ENCODE measurements at places on chromosomes 11 and 22. TPM values are rescaled to one million over a fixed set of nuclear protein-coding genes. Genes with fewer than 3 reads are reported as not detected.

The PRG2 gene
- total RNA-seq, result not detected

The PDGFB gene
- 9.6 TPM for total RNA-seq

DNA sequence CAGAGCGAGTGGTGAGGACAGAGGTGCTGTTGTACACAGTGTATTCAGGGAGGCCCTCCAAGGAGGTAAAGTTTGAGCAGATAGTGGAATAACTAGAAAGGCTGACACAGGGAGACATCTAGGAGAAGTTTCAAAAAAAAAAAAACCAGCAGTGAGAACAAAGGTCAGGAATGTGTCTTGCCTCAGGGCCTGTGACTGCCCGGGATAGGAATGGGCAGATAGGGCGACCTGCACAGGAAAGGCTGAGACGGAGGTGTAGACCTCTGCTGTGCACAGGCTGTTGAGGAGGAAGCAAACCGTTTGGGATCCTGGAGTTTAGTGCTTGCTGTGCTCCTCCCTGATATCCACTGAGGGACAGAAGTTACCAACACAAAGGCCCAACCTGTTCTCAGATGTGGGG lies 406.5 kb upstream of the B3GAT1 start:
- peak; percentile 41 for DNase-seq

The CDC45 gene
- total RNA-seq, result 31.9 TPM

- no peak for DNase-seq
These were observed 11.4 kb downstream of the MPEG1 start for GRCh38 chr11:59201353-59201752.

- DNase-seq, result no peak
These were observed 548 bp downstream of the FDXACB1 start for GRCh38 chr11:111878385-111878848.

- no peak for DNase-seq
These were observed 90.4 kb downstream of the RBFOX2 start for GRCh38 chr22:35938226-35938625.

The BDNF gene
- total RNA-seq, result 5.4 TPM

The MPZL2 gene
- total RNA-seq, result 2.4 TPM

- DNase-seq, result peak; percentile 86
These were observed 2.5 kb upstream of the BEST1 start for GRCh38 chr11:61947486-61948210.

DNA sequence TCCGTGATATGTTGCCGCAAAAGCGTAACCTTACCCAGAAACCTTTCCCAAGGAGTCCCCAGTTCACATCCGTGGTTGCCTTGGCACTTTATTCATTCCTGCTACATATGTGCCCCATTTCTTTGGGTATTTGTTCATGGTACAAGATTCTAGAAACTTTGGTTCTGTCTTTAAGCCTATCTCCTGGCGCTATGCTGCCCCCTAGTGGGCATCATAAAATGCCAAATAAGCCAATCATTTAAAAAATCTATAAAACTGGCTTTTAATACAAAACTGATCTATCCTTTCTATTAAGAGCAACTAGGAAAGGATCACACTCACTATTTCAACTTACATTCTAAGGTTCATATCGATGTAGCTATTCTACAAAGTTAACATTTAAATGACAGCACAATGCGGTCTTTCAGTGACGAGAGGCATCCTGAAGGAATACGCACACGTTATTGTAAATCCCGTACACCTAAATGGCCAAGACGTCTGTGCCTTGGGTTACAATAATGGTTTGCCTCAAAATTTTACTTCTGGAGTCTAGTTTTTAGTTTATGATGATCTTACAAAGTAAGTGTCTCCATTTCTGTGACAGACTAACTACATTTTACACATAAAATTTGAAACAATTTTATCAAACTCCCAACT lies 16.2 kb downstream of the PIWIL3 start:
- peak; percentile 70 for DNase-seq

The GAB4 gene
- total RNA-seq, result 0.94 TPM

- DNase-seq, result no peak
These were observed 4.5 kb upstream of the MUC5B start for GRCh38 chr11:1218256-1218787.

GRCh38 chr11:13384908-13385640 lies 77.9 kb downstream of the BTBD10 start:
- DNase-seq, result peak; percentile 15

The FOSL1 gene
- 7.5 TPM for total RNA-seq

GRCh38 chr11:8871171-8871775 lies 39.7 kb upstream of the AKIP1 start:
- DNase-seq, result peak; percentile 66

- no peak for DNase-seq
These were observed 6.3 kb downstream of the PRDM10 start for GRCh38 chr11:129996113-129996870.

DNA sequence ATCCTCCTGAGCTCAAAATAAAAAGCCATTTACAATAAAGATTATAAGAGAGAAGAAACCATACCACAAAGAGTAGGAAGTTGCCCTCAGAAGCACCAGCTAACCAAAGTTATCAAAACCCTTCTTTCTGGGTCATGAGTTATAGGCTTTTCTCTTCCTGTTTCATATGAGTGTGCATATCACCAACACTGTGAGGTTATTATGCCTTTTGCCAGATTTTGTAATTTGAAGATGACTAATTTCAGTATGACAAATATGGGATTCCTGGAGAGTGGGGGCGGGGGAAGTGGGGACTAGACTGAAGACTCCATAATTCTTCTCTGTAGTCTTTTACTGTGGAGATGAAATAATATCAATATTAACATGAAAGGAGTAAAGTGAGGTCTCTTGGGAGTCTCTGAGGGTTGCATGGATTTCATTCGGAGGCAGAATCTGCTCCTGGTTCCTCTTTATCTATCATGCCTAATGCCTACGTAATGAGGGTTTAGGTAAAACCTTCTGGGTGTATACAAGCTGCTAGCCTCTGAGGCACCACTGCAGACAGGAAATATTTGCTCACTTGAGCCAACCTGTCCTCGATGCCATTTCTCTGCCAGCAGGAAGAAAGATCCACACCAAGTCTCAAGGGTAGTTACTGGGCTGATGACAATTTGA lies 2.1 kb downstream of the LPXN start:
- no peak for DNase-seq

DNA sequence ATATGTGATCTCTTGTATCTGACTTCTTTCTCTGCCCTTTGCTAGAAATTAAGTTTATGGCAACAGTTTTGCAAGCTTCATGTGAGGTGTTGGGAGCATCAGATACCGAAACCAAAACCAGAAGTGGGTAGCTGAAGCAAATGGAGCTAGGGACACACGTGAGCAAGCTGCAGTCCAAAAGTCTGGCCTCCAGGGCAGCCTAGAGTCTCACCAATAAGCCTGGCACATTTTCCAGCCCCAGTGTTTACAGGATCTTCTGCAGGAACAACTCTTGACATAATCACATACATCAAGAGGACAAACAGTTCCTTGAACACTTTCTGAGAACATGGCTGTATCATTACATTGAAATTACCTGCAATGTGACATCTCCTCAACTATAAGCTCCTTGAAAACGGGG lies 114.1 kb downstream of the LARGE1 start:
- DNase-seq, result no peak

The OR2AT4 gene
- not detected for total RNA-seq

DNA sequence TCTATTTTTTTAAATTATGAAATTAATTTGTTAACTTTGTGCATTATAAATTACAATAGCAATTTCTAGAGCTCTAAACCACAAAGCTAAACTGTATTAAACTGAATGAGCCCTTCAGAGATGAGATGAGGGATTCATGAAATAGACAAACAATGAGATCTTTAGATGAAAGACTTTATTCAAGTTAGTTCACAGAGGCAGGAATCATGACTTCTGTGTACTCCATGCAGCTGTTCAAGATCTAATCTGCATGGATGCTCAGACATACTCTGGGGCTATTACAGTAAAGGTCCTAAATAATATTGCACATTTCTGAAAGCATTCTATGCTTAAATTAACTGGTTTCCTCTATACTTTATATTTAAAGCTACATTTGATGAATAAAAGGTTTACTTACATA lies 122.7 kb downstream of the FCHSD2 start:
- no peak for DNase-seq
